HS-5 (cell line): ENCODE measurements at places on chromosomes 6 and 20.
A peak's percentile ranks its signal among the peaks of the same experiment; 100 is the strongest.

DNA sequence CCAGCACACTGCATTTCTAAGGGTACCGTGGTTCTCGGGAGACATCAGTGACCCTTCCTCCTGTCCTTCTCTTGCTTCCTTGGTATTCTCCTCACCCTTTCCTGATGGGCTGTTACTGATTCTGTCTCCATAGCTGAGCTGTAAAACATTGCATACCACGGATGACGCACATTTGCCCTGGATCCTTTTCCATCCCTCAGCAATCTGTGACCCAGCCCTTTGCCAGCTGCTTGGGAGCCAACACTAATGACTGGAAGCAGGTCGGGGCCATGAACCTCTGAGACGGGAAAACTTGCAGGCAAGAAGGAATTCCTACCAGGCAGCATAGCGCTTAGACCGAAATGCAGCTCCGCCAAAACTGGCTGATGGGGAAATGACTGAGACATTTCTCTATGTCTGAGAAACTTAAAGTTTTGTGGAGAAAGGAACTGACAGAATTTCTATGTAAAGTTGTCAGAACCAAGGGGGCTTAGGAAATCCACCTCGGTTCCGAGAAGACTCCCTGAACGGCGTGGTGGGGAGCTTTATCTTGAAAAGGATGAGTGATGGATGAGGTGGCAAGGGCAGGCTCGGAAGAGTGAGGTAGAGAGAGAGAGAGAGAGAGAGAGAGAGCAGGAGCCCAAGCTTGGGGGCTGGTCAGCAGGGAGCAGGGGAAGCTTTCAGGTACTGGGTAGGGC, 19.2 kb downstream of the TUBB2B start:
- peak; percentile 23 for DNase-seq

- DNase-seq: no peak
Observed at GRCh38 chr6:100730001-100730980, 150.8 kb downstream of the ASCC3 start.

DNA sequence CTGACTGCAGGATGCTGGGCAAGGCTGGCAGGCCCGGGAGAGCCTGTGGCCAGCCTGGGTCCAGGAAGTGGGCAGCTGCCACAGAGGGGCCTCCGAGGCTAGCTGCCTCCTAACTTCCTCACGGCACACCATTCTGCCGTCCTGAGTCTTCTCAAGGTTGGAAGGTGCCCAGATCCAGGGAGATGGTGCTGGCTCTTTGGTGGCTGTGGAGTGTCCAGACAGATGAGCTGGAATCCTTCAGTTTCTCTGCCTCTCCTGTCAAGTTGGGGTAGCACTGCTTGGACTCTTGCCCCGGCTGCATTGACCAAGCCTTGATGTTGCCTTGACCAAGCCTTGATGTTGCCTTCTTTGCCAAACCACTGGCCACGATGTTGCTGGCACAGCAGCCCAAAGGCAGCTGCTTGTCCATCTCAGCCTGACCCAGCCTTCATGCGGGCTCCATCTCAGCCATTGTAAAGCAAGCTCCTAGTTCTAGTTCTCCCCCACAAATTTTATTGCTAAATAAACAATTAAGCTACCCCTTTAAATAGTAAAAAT, 75.1 kb upstream of the AFDN start:
- DNase-seq: no peak

DNA sequence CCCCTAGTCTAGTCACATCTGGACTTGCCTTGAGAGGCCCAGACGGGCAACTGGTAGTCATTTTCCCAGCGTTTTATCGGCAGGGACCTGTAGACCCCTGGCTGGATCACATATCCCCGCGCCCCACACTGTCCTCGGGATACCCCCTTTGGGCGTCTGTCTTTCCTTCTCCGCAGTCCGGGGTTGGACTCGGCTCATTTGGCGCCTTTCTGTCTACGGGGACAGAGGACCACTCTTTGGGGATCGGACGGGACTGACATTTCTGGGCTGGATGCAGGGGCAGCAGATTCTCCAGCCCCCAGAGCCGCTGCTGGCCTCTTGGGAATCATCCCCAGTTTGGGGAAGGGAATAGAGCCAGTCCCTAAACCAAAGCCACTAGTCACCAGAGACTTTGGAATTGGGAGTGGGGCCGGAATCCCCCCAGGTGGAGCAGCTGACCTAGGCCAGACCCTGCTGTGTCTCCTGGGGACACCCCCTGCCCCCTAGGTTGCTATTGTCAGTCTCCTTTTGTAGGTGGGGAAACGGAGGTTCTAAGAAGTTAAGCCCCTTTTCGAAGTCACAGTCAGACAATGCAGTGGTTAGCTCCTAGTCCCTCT, 734 bp downstream of the FAM110A start:
- DNase-seq: no peak

GRCh38 chr6:150261997-150262697, 106.7 kb upstream of the IYD start:
- DNase-seq: no peak

GRCh38 chr6:33720998-33721397, 9.5 kb upstream of the UQCC2 start:
- DNase-seq: no peak

DNA sequence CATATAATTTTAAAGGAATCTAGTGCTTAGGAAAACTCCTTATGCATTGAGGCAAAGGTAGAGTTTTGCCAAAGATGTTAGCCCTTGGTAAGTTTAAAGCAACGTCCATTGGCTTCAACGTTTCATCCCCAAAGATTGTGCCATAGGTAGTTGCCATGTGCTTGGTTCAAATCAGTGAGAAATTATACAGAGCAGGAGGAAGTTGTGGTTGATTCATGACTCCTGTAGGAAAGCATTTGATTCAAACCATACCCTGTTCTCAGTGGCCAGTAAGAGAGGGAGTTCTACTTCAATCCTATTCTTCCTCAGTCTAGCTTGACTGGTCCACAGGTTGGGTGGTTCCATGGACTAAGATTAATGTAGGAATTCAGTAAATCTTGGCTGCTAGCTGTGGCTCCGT, 535.6 kb downstream of the QKI start:
- peak; percentile 5 for DNase-seq

GRCh38 chr6:127582777-127583462, 5.9 kb downstream of the C6orf58 start:
- peak; percentile 53 for DNase-seq

DNA sequence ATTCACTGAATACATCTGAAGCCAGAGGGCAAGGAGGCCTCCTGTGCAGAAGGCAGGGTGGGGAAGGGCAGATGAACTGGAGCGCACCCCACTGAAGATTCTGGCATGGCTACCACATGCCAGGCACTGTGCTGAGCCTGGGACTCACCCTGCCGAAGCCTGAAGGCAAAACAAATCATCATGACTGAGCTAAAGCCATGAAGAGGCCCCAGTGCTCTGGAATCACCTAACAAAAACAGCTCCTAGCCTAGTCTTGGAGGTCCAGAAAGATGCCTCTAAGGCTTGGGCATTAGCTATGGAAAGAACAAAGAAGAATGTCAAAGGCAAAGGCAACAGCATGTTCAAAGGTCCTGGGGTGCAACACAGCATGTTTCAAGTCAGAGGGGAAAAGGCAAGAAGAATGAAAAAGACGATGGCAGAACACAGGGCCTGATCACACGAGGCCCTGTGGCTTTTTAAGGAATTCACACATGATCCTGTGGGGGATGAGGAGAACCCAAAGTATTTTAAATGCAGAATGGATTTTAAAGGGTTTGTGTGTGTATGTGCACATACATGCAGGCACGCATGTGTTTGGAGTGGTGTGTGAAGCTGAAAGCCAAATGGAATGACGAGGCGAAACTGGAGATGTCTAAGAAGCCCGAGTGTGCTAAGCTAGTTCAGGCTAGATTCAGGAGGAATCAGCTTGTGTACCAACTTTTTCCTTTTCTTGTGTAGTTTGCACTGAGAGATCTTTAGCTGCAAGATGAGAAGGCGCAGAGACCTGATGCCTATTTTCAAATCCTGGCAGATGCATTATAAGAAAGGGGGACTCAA, 261.4 kb downstream of the ZNF217 start:
- no peak for DNase-seq

- no peak for DNase-seq
Observed at GRCh38 chr6:100892693-100893092, 11.6 kb upstream of the ASCC3 start.

- no peak for DNase-seq
Observed at GRCh38 chr6:79894939-79895338, 52.4 kb downstream of the ELOVL4 start.

- DNase-seq: no peak
Observed at GRCh38 chr20:25042531-25043498, 15.1 kb downstream of the ACSS1 start.

DNA sequence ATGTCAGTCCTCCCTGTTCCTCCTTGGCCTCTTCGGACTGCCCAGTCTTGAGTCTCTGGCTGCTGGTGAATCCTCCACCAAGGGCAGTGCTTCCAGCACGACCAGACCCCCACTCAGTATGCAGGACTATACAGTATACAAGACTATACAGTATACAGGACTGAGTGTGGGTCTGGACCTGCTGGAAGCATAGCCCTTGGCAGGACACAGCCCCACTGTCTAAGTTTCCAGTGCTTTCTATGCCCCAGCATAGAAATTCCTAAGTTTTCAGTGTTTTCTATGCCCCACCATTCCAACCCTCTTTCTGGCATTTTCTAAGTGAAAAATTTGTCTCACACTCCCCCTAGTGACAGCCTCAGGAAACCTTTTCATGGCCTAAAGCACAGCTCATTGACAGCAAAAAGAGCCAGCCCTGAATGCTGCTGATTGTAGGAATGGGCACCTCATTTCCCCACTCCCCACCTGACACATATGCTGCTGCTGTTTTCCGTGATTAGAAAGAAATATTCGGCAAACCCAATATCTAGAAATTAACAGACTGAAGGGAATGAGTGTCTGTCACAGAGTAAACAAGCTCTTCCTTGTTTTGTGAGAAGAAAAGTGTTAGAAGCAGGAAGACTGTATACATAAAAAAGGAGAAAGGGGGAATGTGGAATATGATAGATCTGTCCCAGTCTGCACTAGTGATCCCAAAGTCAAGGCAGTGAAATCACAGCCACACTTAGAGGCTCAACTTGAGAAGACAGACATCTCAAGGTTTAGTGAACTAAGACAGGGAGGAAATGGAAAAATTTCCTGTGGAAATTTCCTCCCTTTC, 206.9 kb downstream of the IBTK start:
- DNase-seq: peak; percentile 28

- DNase-seq: no peak
Observed at GRCh38 chr6:10453596-10453995, 38.7 kb upstream of the TFAP2A start.

- no peak for DNase-seq
Observed at GRCh38 chr6:20033697-20034407, 178.4 kb downstream of the MBOAT1 start.

- no peak for DNase-seq
Observed at GRCh38 chr20:48403167-48403761, 424.5 kb downstream of the PREX1 start.

DNA sequence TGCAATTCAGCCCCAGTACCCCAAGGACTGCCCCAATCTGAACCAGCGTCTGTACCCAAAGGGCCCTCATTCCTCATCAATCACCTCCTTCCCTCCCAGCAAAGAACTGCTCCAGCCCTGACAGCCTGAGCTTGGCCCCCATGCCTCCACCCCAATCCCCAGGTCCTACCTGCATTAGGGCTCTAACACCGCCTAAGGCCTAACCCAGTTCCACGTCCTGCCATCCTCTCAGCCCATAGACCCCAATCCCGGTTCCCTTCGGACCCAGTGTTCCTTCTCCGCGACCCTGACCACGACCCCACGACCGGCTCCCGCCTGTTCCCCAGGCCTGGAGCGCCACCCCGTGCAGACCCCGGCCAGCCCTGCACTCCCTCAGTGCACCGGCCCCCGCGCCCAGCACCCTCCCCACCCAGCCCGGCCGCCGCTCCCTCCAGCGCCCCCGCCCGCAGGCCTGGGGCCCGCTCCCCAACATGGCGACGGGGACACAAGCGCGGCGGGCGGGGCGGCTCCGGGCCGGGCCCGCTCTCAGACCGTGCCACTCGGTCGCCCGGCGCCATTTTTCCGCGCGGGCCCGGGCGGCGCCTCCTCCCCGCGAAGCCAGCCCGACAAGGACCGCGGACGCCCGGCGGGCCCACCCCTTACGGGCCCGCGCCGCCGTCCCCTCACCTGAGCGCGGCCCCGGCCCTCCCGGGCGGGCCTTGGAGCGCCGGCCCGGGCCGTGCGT, 483 bp downstream of the NCOA6 start:
- DNase-seq: no peak

- no peak for DNase-seq
Observed at GRCh38 chr6:142740449-142740848, 204.5 kb downstream of the HIVEP2 start.

DNA sequence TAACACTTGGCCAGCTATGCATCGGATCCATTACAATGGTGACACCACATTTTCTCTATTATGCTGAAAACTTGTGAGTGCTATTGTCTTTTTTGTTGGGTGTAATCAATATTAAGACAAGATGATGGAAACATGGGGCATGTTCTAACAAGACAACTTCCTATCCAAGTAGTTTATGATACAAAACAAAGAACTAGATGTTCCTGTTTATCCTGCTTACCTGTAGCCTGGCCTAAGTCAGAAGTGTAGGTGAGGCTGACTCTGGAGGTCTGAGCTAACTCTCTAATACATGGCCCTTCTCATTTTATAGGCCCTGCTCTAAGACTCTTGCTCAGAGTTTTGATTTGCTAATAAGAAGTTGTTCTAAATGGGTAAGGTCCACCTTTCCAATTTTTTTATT, 242.4 kb upstream of the STXBP5 start:
- no peak for DNase-seq

GRCh38 chr6:35264550-35265274, 5.2 kb downstream of the ZNF76 start:
- DNase-seq: no peak

- DNase-seq: no peak
Observed at GRCh38 chr6:24918641-24919055, 17.1 kb downstream of the RIPOR2 start.

GRCh38 chr6:101393251-101393828, at the start of gene GRIK2:
Gene GRIK2 (plus strand): TSS chr6:101393708.
- peak; percentile 26 for DNase-seq

GRCh38 chr20:1702855-1703254, 45.3 kb upstream of the SIRPG start:
- DNase-seq: no peak

- DNase-seq: peak; percentile 23
Observed at GRCh38 chr6:129050086-129050485, 167.1 kb downstream of the LAMA2 start.

- DNase-seq: no peak
Observed at GRCh38 chr6:94278146-94278545, 858.8 kb upstream of the EPHA7 start.

DNA sequence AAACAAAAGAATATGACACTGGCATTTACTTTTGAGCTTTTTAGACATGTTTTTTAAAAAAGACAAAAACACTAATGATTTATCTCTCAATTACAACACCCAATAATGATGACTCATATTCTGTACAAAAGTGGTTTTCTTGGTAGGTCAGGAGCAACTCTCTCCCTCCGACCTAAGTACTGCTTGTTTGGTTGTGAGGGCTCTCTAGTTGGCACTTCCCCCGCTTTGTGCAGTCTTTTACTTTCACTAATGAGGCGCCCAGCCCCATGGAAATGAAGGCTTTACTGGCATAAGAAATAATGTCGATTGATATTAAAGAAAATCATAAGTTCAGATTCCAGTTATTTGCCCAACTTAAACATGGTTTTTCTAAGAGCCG, 1.3 kb downstream of the KPNA5 start:
- no peak for DNase-seq
